ENCODE measurements at places on chromosomes 7 and 10.
A peak's percentile ranks its signal among the peaks of the same experiment; 100 is the strongest.

DNA sequence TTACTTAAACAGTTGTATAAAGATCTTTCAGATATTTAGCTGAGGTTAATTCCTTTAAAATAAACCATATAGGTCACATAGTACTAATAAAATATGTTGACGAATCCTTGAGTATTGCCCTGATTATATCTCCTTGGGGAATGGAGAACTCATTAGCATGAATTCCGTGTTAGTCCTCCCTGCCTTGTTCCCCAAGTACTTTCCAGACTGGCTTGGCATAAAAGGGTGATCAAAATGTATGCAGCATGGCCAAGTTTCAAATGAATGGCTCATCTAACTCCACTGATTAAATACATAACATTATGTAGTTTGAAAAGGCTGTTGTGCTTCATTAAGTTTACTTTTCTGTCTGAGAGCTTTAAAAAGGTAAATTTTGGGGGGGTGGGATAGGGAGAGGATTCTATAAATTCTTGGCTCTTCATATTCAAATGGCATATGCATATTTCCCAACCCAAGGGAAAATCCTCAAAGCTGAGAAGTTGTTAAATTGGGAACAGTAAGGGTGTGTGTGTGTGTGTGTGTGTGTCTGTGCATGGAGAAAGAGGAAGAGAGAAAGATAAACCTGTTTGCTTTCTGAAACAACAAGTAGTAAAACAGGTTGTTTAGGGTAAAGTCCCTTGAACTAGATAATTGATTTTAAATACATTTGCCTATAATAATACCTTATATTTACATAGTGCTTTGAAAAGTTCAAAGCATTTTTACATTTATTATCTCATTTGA, 4.8 kb upstream of the ADD3 start:
- no peak for DNase-seq

DNA sequence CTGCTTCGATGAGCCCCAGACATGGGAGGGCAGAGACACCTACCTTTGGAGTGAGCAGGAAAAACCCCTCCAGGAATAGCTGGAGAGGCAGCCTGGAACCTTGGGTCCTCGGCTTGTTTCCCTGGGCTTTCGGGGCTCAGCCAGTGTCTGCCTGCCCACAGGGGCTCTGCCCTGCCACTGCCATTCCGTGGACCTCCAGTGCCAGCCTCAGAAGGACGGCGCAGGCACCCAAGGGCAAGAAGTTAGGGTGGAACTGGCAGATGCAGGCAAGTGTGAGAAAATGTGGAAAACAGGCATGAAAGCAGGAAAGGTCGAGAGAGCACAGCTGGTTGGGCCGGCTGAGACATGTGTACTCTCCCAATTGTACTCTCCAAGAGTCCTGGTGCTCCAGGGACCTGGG, 281.5 kb downstream of the GRID1 start:
- no peak for DNase-seq

DNA sequence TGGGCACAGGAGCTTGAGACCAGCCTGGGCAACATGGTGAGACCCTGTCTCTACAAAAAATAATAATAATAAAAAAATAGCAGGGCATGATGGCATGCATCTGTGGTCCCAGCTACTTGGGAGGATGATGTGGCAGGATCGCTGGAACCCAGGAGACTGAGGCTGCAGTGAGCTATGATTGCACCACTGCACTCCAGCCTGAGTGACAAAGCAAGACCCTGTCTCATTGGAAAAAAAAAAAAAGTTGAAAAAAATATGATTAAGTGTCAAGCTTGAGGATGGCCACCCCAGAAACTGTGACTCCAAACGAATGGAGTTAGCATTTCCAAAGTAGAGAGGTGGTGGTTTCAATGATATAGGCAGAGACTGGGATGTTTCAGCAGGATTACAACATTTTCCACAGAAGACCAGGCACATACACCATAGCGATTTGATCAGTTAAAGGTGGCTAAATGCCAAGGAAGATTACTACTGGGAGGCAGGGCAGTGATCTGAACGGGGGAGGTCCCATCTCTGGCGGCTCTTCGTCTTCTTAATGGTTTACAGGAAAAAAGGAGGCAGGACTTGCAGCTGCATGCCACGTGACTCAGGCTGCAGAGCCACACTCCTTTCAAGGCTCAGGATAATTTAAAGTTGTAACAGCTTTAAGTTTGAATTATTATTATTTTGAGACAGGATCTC, 250.6 kb upstream of the GALNT17 start:
- DNase-seq: no peak

DNA sequence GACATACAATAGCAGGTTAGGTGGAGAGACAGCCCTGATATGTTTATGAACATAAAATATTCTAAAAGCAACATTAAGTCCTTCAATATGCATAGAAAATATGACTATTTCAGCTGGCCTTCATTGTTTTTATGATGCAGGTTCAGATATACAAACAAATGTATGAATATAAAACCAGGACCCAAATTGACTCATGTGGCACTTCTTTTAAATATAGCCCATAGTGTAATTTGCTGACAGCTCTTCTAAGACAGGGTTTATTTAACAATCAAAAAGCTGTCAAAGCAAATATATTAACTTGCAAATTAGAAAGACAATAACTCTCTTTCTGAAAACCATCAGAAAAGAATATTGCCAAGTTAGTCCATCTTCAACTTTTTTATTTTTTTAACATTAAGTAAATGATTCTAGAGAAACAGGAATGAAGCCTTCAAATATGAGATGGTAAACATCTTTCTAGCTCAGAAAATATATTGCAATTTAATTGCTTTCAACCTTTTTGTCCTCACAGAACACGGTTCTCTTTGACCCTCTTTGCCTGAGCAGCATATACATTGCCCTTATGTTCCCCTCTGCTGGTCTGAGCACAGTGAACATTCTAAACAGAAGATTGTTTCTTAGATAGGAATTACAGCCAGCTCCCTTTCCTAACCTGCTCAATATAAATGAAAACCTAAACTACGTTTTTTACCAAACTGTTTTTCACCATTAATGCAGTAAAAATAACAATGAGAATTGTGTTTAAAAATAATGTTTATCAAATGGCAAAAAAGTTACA, 82.8 kb downstream of the CACNA2D1 start:
- no peak for DNase-seq

DNA sequence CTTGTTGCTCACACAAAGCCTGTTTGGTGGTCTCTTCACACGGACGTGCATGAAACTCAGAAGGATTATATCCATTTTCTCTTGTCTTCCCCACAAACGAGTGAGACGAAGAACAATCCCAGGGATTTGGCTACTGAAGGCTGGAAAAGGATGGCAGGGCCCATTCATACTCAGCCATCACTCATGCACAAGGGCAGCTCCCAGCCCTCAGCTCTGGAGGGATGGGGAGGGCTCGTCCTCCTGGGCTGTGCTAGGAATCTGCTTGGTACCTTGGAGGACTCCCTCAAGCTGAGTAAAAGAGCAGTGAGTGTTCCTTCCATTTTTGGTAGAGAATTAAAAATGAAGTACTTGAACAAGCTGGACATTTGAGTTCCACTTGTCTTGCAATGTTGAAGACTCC, 33.2 kb upstream of the RAB18 start:
- DNase-seq: no peak

GRCh38 chr7:152145853-152146466, 120.5 kb downstream of the GALNT11 start:
- no peak for DNase-seq

DNA sequence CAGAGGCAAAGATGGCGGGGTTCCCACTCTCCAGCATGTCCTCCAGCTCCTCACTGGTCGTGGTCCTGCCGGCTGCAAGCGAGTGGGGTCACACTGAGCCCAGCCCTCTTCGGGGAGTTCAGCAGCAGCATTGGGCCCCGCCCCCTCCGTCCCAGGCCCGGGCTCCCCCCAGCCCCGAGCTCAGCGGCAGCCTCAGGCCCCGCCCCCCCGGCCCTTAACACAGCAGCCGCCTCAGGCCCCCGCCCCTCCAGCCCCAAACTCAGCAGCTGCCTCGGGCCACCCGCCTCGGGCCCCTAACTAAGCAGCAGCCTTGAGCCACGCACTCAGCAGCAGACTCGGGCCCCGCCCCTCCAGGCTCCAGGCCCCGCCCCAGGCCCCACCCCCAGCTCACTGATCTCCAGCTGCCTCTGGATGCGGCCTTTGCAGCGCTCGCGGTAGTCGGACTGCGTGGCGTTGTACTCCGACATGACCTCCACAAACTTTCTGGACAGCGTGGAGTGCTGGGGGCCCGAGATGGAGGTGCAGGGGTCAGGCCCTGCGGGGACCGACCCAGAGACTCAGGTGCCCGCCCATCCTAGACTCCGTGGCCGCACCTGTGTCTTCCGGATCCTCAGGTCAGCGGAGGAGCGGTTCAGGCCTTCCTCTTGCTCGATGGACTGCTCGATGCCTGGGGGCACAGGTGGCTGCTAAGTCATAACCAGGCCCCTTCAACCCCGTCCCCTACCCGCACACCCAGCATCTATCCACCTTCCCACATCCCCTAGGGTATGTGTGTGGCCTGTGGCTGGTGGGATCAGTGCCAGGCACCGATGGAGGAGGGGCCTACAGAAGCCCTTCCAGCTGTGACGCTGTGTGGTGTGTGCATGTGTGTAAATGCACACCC, 15.5 kb downstream of the STX1A start:
- DNase-seq: no peak

DNA sequence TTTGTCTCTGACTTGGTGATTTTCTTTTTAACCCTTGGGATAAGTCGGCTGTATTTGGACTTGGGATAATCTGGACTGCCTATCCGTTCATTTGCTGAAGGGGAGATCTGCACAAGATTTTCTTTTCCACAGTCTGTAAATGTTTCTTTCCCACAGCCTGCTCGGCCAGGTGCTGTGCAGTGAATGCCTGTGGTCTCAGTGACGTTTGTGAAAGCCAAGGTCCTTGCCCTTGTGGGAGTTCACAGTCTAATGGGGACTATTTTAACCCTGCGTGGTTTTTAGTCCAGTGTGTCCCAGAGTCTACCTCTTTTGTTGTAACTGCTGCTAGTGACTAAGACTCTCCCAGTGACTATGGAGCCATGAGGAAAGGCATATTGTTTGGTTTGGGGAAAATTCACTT, 8.9 kb downstream of the PNLIP start:
- DNase-seq: no peak

- no peak for DNase-seq
These were observed 26.2 kb upstream of the SEC61G start for GRCh38 chr7:54785261-54785660.

GRCh38 chr7:99996755-99997544, 18.4 kb upstream of the ZKSCAN1 start:
- DNase-seq: no peak

DNA sequence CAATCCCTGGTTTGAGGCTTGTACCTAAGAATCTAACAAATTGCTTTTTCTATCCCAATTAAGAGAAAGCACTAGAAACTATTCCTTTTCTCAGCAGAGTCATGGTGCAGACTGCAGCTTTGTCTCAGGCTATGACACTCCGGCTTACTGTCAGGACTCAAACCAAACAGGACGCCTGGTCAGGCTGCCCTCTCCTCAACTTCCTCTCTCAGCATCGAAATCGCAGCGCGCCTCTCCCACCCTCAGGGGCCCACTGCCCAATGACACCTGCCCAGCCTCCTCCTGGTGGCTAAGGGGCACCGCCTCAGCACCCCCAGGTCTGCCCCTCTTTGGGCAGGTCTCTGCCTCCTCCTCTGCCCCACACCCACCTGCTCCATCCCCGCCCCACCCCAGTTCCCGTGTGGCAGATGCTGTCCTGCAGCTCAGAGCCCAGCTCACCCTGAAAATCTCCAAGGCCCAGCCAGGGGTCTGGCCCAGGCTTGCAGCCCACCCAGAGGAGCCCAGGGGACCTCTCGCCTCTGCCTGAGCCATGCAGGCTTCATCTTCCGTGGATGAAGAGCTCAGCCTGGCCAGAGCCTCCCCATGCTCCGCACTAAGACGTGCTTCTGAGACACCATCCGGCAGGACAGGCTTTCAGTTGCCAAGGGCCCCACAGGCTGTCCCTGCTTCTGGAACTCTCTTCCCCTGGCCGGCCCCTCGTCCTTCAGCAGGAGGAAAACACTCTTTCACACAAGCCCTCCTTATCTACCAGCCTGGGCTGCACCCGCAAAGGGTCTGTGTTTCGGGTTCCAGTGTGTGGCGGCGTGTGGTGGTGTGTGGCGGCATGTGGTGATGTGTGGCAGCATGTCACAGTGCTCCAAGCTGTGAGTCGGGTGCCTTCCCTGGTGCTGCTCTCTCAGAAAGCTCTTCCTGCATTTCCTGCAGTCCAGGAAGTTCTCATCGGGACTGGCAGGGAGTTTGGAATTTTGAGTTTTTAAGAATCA, 16.4 kb upstream of the PTPRN2 start:
- no peak for DNase-seq

DNA sequence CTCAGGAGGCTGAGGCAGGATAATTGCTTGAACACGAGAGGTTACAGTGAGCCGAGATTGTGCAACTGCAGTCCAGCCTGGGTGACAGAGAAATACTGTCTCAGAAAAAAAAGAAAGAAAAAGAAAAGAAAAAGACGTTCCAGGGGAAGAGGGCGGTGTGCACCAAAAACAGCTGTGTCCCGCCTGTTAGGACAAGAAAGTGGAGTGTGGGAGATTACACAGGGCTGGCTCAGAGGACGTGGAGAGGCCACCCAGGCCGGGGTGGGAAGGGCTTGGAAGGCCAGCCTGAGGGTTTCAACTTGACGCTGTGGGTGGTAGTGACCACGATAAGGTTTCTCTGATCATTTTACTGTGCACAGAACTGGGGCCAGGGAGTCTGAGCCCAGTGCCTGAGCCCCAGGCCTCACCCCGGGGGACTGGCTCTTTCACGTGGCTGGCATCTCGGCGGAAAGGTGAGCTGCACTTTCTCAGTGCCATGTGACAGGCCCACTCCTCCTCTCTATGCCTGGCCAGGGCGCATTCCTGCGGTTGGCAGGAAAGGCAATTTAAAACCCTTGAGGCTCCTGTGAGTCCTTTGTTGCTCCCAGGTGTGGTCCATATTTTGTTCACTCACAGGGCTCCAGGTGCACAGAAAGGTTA, 13.9 kb downstream of the RHBDD2 start:
- DNase-seq: no peak

DNA sequence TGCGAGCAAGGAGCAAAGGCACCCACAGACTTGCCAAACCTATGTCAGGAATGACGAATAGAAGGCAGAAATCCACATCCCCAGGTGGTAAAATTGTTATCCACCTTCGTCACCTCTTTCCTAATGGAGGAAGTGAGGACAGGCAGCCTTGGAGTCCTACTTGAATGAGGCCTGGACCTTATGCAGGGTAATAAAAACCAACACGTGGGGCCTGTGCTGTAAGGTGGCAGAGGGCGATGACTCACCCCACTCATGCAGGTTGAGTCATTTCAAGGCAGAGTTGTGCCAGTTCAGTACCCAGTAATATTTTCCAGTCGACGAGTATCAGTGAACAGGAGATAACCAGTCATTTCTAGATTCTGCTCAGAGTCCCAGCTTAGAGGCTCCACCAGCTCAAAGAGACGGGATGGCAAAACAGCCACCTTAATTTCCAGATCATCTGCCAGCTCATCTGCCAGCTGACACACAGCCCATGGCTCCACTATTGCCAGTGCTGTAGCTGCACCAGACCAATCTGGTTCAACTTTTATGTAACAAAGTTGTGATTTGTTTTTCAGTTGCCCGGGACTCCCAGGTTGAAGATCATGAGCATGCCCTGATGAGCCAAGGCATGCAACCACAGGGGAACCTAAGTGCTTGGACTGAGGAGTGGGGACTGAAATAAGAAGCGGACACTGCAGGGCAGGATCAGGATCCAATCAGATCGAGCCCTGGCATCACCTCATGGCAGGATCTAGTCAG, 176.2 kb upstream of the ITGB1 start:
- DNase-seq: peak; percentile 22

Data from activated T-helper 1 cell treated with anti-CD3 and anti-CD28 coated beads, Interleukin-2, amount 50 U/mL, for 16 hours (primary cell).